Pancreas (tissue), 10 donors: ENCODE measurements at places on chromosomes 2 and 18.

GRCh38 chr2:185695711-185696235 lies 42.8 kb upstream of the FSIP2 start:
- H3K36me3 ChIP-seq: no peaks in the 10 kb centered on the region
- H3K27me3 ChIP-seq: no peaks in the 10 kb centered on the region
- DNase-seq: no peak
- H3K4me1 ChIP-seq: no peaks in the 10 kb centered on the region

- DNase-seq: no peak
- H3K27me3 ChIP-seq: no peaks in the 10 kb centered on the region
- no peaks in the 10 kb centered on the region for H3K36me3 ChIP-seq
- no peak overlapping the region for H3K4me3 ChIP-seq
- no peak overlapping the region for H3K27ac ChIP-seq
Measured at GRCh38 chr18:3935305-3935704, 485.3 kb downstream of the TGIF1 start.

GRCh38 chr2:206031950-206032567 lies 53.9 kb downstream of the INO80D start:
- H3K36me3 ChIP-seq: no peaks in the 10 kb centered on the region
- H3K27me3 ChIP-seq: no peaks in the 10 kb centered on the region
- H3K4me3 ChIP-seq: no peak overlapping the region
- H3K4me1 ChIP-seq: peaks cover 2% of the 10 kb centered on the region
- H3K27ac ChIP-seq: no peak overlapping the region

DNA sequence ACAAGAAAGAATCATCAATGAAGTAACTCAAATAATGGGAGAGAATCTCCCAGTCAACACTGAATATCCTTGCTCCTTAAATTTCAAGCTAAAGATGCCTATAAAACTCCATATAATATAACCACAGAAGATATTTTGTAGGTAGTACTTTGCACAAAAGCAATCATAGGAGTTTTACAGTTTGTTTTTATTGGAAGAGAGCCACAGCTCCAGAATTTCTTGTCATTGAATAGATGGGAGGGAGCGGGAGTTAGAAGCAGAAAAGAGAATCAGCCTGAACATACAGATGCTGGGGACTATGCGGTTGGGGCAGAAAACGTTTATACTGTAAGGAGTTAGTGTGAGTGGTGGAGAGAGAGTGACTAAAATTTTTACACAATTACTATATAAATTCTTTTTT lies 18.3 kb upstream of the SMAD4 start:
- H3K36me3 ChIP-seq: no peaks in the 10 kb centered on the region
- H3K27me3 ChIP-seq: no peaks in the 10 kb centered on the region
- H3K4me3 ChIP-seq: no peak overlapping the region
- no peaks in the 10 kb centered on the region for H3K4me1 ChIP-seq
- no peak overlapping the region for H3K27ac ChIP-seq

DNA sequence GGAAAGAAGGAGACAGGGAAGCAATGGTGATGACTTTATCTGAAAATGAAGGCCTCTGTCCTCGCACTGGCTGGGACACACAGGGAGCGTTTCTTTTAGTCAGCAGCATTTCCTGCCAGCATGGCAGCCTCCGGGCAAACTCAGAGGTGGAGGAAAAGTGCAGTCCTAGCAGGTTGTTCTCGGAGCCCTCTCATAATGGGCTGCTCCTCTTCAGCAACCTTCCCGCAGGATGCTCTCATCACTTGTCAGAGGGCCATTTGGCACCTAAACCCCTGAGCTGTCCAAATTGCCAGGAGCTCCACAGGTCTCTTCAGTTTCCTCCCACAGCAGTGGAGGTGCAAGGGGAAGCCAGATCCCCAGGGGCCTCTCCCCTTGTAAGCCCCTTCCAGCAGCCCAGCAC lies 6.2 kb downstream of the STK39 start:
- no peak for DNase-seq
- no peaks in the 10 kb centered on the region for H3K36me3 ChIP-seq
- peaks cover 14% of the 10 kb centered on the region for H3K4me1 ChIP-seq
- no peak overlapping the region for H3K27ac ChIP-seq
- no peak overlapping the region for H3K4me3 ChIP-seq

- no peaks in the 10 kb centered on the region for H3K27me3 ChIP-seq
- DNase-seq: no peak
- peaks cover 28% of the 10 kb centered on the region for H3K4me1 ChIP-seq
- no peak overlapping the region for H3K4me3 ChIP-seq
- H3K27ac ChIP-seq: no peak overlapping the region
Measured at GRCh38 chr2:46979571-46979979, 64.0 kb upstream of the MCFD2 start.

GRCh38 chr18:26667046-26667445 lies 118.7 kb upstream of the KCTD1 start:
- no peak overlapping the region for H3K27ac ChIP-seq
- H3K4me1 ChIP-seq: no peaks in the 10 kb centered on the region
- no peak for DNase-seq
- no peaks in the 10 kb centered on the region for H3K27me3 ChIP-seq
- no peak overlapping the region for H3K4me3 ChIP-seq

- H3K27me3 ChIP-seq: no peaks in the 10 kb centered on the region
- no peak overlapping the region for H3K27ac ChIP-seq
- peaks cover 13% of the 10 kb centered on the region for H3K4me1 ChIP-seq
- no peaks in the 10 kb centered on the region for H3K36me3 ChIP-seq
Measured at GRCh38 chr2:95303191-95303919, 6.2 kb downstream of the KCNIP3 start.

- no peak for DNase-seq
- H3K4me3 ChIP-seq: no peak overlapping the region
- no peaks in the 10 kb centered on the region for H3K27me3 ChIP-seq
Measured at GRCh38 chr18:31661965-31662364, 22.4 kb downstream of the B4GALT6 start.

DNA sequence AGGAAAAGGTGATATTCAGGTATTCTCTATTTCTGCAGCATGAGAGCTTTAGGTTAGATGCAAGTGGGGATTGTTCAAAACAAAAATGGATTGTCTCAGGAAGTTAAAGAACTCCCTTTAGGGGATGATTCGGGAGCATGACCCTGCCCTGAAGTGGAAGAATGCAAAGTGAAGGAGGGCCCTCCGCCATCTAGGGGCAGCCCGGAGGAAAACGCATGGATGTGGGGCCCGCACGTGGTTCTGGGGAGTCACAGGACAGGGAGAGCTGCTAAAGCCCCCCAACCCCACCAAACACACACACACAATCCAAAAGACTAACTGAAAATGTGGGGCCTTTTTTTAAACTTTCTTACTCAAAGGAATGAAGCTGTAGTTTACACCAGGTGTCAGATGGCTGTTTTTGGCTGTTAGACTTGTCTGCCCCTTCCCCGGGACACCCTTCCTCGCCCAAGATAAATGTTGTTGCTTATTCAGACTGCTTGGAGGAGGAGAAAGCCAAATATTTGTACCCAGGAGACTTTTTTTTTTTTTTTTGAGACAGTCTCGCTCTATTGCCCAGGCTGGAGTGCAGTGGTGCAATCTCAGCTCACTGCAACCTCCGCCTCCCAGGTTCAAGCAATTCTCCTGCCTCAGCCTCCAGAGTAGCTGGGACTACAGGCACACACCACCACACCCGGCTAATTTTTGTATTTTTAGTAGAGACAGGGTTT lies 78.8 kb downstream of the HNRNPLL start:
- H3K4me1 ChIP-seq: no peaks in the 10 kb centered on the region
- H3K36me3 ChIP-seq: no peaks in the 10 kb centered on the region
- H3K27me3 ChIP-seq: no peaks in the 10 kb centered on the region
- no peak for DNase-seq
- H3K27ac ChIP-seq: no peak overlapping the region
- H3K4me3 ChIP-seq: no peak overlapping the region

- H3K36me3 ChIP-seq: no peaks in the 10 kb centered on the region
- no peak overlapping the region for H3K27ac ChIP-seq
- H3K4me1 ChIP-seq: no peaks in the 10 kb centered on the region
Measured at GRCh38 chr2:160918906-160919503, 241.2 kb upstream of the TANK start.

DNA sequence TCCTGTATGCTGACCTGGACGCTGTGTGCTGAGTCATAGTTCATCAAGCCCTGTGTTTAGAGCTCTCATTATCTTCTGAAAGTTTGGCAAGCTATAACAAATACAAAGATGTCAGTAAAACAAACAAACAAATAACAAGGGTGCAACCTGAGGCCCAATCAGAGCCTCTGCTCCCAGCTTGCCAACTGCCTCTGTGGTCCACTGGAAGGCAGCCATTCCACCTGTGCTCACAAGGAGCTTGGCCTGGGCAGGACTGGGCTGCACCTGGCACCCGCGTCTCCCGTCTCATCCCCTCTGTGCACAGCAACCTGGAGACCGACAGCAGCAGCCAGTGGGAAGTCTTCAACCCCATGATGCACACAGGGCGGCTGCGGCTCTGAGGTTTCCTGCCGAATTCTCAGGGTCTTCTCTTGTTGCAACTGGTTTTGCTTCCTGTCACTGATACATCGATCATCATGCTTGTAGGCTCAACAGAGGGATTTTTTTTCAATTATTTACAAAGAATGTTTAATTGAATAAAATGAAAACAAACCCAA lies 97.8 kb downstream of the TMEM18 start:
- H3K27me3 ChIP-seq: no peaks in the 10 kb centered on the region
- DNase-seq: no peak
- H3K36me3 ChIP-seq: no peaks in the 10 kb centered on the region
- H3K4me1 ChIP-seq: no peaks in the 10 kb centered on the region
- no peak overlapping the region for H3K27ac ChIP-seq

DNA sequence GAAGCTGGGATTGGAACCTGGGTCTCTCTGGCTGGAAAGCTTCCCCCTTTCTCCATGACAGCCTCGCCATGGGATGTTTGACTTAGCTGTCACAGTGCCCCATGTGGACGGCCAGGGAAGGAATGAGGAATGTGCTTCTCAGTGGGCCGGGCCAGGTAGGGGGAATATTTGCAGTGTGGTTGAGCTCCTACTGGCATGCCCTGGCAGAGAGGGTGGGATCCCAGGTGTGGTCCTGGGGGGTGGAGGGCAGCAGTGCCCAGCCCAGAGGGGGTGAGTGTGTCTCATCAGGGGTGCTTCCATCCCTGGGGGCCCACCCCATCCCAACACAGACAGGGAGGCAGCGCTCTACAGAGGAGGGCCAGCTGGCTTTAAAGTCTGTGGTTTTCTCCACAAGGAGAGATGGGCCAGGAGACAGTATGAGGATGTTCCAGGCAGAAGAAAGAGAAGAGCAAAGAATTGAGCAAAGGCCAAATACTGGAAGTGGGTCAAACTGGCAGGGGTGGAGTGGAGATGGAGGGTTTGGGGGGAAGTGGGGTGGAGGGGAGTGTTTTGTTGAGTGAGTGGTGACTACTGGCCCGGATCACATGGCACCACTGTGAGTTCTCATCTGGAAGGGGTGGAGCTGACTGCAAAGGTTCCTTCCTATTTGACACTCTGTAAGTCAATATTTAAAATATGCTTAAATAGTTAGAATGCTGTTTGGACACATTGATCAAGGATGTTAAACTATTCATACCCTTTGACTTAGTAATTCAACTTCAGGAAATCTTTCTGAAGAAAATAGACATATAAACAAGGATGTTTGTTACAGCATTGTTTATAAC lies 94.0 kb downstream of the MYCN start:
- no peak overlapping the region for H3K27ac ChIP-seq
- H3K4me1 ChIP-seq: no peaks in the 10 kb centered on the region

GRCh38 chr2:111250448-111251030 lies 129.8 kb downstream of the BCL2L11 start:
- no peaks in the 10 kb centered on the region for H3K36me3 ChIP-seq
- no peak overlapping the region for H3K4me3 ChIP-seq
- H3K4me1 ChIP-seq: no peaks in the 10 kb centered on the region
- H3K27ac ChIP-seq: no peak overlapping the region
- no peak for DNase-seq
- no peaks in the 10 kb centered on the region for H3K27me3 ChIP-seq
